PC-9 (cell line): ENCODE measurements at places on chromosomes 5 and 9.

- DNase-seq = no peak
Measured at GRCh38 chr9:124506433-124506832, 766 bp downstream of the NR5A1 start.

GRCh38 chr9:104009826-104010225 is 84.3 kb upstream of the SMC2 start:
- DNase-seq = no peak

- no peak for DNase-seq
Measured at GRCh38 chr5:997001-997474, 11.6 kb upstream of the NKD2 start.

GRCh38 chr5:58855851-58856739 is 273.2 kb downstream of the RAB3C start:
- no peak for DNase-seq

- DNase-seq = peak; percentile 91
Measured at GRCh38 chr5:40383749-40384651, 295.7 kb upstream of the PTGER4 start.

- DNase-seq = no peak
Measured at GRCh38 chr5:137563646-137564397, 64.7 kb upstream of the SPOCK1 start.

DNA sequence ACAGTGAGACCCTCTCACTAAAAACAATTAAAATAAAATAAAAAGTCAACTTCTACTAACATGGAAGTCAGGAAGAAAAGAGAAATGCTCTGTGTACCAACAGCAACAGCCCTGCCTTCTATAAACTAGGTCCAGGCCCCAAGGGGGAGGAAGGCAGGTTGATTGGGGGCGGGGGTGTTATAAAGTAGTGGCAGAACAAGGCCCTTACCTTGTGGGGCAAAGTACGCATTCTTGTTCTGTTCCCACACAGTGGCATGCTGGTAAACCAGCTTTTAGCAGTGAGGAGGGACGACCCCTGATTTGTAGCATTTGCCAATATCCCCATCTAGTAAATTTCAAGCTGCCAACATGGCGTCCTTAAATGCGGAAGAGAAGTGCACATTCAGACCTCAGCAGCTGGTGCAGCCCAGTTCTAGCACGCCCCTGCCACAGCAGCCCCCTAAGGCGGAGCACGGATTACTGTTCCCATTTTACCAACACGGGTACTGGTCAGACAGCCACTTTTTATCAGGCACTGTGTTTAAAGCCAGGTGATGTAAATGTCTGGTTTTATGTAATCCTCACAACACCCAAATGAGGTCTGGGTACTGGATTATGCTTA is 69.5 kb downstream of the GTF3C4 start:
- DNase-seq = no peak

GRCh38 chr5:40559306-40559705 is 120.4 kb upstream of the PTGER4 start:
- no peak for DNase-seq

DNA sequence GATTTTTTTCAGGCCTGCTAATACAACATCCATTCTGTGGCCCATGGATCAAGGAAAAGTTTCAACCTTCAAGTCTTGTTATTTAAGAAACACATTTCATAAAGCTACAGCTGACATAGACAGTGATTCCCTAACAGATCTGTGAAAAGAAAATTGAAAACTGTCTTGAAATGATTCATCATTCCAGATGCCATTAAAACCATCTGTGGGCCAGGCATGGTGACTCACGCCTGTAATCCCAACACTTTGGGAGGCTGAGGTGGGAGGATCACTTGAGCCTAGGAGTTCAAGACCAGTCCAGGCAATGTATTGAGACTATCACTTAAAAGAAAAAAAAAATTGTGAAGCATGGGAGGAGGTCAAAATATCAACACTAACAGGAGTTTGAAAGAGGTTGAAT is 6.0 kb downstream of the RAPGEF6 start:
- DNase-seq = no peak

- DNase-seq = no peak
Measured at GRCh38 chr5:39495227-39495626, 70.4 kb upstream of the DAB2 start.
